ENCODE measurements at places on chromosomes 16 and 17. TPM values are rescaled to one million over a fixed set of nuclear protein-coding genes. Genes with fewer than 3 reads are reported as not detected.

DNA sequence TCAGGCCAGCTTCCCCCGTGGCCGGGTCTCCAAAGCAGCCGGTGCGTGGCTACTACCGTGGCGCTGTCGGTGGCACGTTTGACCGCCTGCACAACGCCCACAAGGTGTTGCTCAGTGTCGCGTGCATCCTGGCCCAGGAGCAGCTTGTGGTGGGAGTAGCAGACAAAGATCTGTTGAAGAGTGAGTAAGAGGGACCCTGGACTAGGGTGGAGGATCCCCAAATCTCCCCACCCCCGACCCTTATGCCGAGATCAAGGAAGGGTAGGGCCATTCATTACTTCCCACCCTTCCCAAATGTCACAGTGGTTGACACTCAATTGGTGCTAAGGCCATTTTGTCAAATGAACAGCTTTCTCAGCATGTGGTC, 1.2 kb downstream of the COASY start:
- no peak for DNase-seq

DNA sequence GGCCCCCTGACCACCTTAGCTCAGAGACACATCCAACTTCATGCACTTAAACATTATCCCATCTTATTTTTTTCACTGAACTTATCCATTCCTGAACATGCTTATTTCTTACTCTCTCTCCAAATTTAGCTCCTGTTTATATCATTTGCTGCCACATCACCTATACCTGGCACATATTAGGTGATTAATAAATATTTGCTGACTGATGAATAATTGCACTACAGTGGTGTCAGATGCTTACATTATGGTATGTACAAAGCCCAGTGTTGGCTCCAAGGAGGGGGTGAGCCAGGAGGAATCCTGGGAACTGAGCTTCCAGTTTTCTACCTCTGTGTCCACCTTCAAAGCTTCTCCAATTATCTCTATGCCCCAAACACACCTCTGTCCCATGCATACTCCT, 124.0 kb upstream of the PMFBP1 start:
- no peak for DNase-seq

GRCh38 chr16:17364319-17365210, 106.2 kb downstream of the XYLT1 start:
- peak; percentile 70 for DNase-seq

Gene TAT
- total RNA-seq = not detected

DNA sequence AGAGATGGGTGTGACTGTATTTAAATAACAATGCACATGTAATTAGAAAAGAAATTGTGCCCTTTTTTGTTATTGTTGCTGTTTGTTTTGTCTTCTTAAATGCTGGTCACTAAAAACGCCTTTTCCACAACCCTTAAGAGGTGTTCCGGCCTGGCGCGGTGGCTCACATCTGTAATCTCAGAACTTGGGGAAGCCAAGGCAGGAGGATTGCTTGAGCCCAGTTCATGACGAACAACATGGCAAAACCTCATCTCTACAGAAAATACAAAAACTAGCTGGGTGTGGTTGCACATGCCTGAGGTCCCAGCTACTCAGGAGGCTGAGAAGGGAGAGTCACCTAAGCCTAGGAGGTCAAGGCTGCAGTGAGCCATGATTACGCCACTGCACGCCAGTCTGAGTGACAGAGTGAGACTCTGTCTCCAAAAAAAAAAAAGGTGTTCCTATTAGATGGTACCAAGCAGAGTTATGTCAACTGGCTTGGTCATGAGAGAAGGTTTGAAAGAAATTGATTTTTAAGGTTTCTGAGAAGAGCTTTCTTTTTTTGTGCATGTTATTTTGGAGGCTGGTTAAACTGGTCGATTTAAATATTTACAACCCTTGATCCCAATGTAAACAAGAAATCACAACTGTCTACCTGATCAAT, 23.5 kb upstream of the RFFL start:
- no peak for DNase-seq

Gene ARHGAP23
- 46.2 TPM for total RNA-seq

DNA sequence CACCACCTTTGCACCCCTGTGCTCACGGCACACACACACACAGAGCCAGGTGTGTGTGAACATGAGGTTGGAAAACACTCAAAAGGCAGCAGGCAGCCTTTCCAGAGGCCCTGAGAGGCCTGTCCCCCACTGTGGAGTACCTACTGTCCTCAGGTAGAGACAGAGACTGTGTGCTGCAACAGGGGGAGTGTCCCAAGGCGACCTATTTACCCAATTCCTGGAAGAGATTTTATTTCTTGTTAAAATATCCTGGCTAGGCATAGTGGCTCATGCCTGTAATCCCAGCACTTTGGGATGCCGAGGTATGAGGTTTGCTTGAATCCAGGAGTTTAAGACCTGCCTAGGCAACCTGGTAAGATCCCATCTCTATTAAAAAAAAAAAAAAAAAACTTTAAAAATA, 108.5 kb downstream of the COPRS start:
- no peak for DNase-seq

DNA sequence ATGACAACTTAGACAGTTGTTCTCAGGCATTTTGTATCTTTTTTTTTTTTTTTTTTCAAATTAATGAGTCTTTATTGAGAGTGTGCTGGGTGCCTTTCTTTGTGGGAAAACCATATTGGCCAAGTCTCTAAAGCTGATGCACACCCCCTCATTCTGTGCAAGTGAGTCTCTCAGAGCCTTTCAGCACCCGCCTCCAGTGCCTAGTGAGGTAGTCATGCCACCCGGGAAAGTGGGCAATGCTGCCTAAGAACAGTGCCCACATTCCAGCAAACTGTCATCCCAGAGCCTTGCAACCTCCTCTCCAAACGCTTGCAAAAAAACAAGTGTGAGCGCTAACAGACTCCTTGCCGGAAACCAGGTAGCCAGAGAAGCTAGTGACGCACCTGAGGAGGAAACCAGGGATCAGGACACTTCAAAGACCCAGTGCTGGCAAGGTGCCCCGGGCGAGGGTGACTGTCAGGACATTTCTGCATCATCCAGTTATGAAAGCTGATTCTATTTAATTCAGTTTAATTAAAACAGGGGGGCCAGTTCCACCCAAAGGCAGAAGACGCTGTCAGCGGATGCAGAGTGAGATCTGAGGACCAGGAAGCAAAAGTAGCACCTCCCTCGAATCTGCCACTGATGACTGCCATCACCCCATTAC, 34.9 kb downstream of the SMARCE1 start:
- no peak for DNase-seq

Gene PIK3R5
- not detected for total RNA-seq

- no peak for DNase-seq
Measured at GRCh38 chr16:85601272-85601639, 11.9 kb upstream of the GSE1 start.

GRCh38 chr16:73713778-73714495, 582.7 kb upstream of the PSMD7 start:
- no peak for DNase-seq

Gene TXNDC11
- 41.5 TPM for total RNA-seq

Gene SLC13A2
- total RNA-seq = not detected

- DNase-seq = no peak
Measured at GRCh38 chr16:88681084-88681680, 5.1 kb downstream of the SNAI3 start.

DNA sequence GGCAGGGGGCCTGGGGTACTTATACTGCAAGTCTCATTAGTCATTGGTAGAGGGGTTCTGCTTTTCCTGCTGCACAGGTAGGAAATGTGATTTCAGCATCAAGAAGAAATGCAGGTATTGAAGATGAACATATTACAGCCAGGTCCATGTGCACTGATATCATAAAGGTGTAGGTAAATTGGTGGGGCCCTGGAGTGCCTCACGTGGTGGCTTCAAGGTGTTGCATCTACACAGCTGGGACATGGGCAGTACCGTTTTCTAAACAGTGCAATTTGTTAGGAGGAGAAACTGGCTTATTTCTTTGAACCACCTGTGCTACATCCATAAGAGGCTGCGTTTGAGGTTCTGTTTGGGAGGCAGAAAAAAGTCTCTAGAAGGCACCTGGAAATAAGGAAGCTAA, 618.1 kb upstream of the RBFOX1 start:
- no peak for DNase-seq

DNA sequence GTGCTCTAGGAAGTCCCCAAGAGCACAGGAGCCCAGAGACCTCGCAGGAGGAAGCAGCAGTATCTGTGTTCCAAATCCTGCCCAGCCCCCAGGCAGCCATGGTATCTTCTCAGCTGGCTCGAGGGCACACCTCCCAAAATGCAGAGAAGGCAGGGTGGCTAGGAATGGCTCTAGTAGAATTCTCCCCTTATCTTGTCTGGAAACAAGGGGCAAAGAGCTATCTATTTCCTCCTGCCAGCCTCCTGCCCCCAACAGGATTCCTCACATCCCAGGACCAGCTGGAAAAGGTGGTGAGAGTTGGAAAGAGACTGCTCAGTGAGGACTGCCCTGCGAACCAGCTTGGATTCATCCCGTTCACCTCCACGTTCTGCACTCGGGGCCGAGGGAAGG, 8.6 kb upstream of the TSPOAP1 start:
- no peak for DNase-seq

DNA sequence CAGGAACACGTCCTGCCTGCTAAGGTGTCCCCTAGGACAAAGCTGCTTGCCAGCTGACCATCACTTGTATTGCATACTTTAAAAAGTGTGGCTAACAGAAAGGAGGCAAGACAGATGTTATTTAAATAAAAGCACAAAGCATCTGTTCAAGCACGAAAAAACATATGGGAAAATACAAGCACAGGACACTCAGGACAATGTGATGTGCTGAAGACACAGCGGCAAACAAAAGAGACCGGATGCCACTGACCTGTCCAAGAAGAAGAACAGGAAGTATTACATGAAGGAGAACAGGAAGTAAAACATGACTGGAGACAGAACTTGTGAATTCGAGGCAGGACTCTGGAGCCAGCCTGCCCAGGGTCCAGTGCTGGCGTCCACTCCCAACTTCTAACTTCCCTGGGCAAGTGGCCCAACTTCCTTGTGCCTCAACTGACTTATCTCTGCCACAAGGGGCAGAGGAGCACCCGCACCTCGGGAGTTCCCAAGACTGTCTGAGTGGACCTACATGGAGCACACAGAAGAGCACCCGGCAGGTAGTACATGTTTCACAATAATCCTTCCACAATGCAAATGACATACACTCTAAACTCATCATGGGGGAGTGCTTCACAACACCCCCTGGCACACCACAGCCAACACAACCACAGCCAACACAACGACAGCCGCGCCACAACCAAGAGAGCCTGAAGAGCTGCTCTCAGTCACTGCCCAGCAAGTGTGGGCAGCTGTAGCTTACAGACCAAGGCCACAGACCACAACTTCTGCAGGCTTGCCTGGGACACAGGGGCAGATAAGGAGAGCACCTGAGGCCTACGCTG, 36.6 kb downstream of the ANKRD11 start:
- DNase-seq = no peak

Gene ERN2
- not detected for total RNA-seq

GRCh38 chr16:57797526-57798266, 4.6 kb downstream of the KIFC3 start:
- DNase-seq = peak; percentile 83

- no peak for DNase-seq
Measured at GRCh38 chr17:15886804-15887203, 58.1 kb upstream of the ADORA2B start.

DNA sequence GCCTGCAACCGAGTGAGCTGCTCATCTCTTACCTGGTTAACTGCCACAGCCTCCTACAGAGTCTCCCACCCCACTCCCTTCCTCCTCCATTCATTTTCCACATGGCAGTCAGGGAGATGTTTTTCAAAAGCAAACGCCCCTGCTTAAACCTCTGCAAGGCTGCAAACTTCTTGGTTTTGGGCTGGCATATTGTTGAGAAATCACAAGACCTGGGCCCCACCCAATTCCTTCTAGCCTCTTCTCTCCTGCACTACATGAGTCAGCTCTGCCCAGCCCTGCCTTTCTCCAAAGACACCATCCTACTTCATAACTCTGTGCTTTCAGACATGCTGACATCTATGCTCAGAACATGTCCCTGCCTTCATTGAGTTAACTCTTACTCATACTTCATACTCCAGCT, 136.1 kb downstream of the SPACA3 start:
- DNase-seq = peak; percentile 88

GRCh38 chr17:81481073-81481799, 31.4 kb downstream of the ACTG1 start:
- DNase-seq = no peak

All from foreskin keratinocyte (primary cell).